CD4-positive, alpha-beta T cell treated with Interleukin-17A for 1 hour (primary cell): ENCODE measurements at places on chromosomes 5 and 9.
A peak's percentile ranks its signal among the peaks of the same experiment; 100 is the strongest.

DNA sequence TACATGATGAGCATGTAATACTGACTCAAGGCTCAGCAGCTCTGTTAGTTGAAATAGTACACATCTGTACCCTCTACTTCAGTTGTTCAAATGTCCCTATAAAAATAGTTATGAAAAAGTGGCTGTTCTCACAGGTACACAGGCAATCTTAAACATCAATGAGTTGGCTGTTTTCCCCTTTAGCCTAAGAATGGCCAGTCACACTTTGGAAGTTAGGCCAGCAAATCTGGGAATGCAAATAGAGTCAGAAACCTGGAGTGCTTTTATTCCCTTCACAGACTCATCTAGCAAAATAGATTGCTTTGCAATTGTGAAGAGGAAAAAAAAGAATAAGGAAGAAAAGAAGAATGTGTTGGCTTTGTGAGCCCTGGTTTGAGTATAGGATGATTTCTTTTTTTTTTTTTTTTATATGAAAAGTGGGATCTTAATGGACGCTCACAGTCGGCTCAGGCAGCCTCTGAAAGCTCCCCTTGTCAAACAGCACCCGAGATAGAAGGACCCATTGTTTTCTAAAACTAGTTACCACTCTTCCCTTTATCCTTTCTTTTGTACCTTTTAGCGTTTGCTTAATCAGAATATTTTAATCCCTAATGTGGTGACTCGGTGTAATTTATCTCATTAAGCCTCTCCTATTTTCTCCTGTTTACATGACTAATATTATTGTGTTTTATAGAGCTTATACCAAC lies 27.9 kb upstream of the TLE1 start:
- no peak for DNase-seq

DNA sequence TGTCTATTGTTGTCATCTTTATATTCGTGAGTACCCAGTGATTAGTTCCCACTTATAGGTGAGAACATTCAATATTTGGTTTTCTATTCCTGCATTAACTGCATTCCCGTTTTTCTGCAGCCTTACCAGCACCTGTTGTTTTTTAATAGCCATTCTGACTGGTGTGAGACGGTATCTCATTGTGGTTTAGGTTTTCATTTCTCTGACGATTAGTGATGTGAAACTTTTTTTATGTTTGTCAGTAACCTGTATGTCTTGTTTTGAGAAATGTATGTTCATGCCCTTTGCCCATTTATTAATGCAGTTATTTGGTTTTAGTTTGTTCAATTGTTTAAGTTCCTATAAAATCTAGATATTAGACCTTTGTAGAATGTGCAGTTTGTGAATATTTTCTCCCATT lies 546.0 kb upstream of the RORB start:
- DNase-seq, result no peak

- no peak for DNase-seq
Observed at GRCh38 chr5:36017622-36018021, 26.4 kb upstream of the UGT3A1 start.

DNA sequence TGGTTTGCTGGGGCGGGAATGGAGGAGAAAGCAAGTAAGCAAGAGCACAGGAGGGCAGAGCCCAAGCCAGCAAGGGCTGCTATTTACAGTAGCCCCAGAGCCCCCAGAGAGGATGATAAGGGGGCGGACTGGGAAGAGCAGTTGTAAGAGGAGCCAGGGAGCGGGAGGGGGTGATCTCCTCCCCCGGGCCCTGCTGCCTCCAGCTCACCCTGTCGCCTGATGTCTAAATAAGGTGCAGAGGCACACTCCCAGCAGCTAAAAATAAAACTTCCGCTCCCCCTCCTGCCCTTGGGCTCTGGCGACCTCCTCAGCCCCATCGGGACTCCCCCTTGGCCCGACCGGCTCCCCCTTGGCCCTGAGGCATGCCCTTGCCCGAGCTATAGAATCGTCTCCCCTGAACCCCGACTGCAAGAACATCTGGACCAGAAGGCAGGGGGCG lies 14.4 kb upstream of the CCDC69 start:
- DNase-seq, result no peak

DNA sequence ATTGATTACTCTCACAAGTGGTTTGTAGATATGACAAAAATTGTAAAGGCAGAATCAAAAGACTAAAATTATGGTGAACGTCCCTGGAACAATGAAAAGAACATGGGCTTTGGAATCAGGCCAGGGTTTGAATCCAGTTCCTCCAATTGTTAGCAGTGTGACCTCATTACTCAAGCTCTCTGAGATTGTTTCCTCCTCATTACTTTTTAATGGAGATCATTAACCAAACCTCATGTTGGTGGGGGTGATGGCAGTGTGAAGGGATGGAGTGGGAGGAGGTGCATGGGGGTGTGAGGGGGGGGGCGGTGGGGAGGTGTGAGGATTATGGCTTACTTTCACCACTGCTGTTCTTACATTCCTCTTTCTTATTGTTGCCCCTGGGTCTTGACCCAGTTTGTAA lies 44.1 kb upstream of the FOXE1 start:
- DNase-seq, result no peak

DNA sequence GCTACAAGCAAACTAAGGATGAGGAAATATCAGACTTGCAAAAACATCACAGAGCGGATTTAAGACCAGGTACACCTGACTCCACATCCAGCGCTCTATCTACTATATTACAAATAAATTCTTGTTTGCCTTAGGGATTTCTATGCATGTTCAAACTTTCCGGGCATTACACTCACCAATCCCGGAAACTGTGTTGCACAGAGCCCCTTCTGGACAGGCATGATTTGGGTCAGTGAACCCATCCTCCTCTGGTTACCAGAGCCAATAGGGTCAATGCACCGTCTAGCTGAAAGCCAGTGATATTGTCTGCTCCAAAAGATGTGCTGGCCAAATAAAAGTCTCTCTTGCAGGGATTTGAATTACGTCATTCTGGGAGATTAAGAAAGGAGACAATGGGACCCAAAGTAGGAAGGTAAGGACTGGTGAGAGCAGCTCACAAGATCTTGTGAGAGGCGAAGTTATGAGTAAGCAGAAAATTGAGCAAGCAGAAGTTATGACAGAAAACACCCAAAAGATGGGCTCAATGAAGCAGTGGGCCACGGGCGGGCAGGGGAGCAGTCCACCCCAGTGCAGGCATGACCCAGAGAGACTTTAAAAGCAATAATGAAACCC lies 155.8 kb upstream of the RAI14 start:
- DNase-seq, result no peak

DNA sequence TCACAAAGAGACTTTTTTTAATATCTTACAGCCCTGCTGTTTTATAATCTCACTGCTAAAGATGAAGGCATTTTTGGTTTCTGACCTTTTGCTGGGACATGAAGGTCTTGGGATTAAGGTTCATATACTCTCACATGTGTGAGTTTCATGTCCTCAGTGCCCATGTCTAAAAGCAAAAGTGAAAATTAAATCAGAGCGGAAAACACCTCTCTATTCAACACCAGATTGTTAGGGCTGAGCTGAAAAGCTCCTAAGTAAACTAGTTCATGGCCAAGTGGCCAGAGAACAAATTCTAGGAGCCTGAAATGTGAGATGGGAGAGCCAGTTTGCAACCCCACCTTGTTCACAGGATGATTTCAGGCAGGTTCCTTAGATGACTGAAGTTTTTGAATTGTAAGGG lies 110.9 kb downstream of the GRIA1 start:
- no peak for DNase-seq

- DNase-seq, result peak; percentile 79
Observed at GRCh38 chr5:139482050-139482889, at the start of gene STING1. Gene STING1, minus strand, starts transcription at chr5:139482758. Its CDS starts 1,054 bp downstream, at chr5:139481704.

GRCh38 chr5:121006217-121006616 lies 542.1 kb downstream of the PRR16 start:
- no peak for DNase-seq

- DNase-seq, result no peak
Observed at GRCh38 chr9:135561391-135562234, at the start of gene PAEP. Gene PAEP, plus strand, starts transcription at chr9:135561756.

GRCh38 chr5:163529698-163530097 lies 24.3 kb downstream of the MAT2B start:
- DNase-seq, result no peak

DNA sequence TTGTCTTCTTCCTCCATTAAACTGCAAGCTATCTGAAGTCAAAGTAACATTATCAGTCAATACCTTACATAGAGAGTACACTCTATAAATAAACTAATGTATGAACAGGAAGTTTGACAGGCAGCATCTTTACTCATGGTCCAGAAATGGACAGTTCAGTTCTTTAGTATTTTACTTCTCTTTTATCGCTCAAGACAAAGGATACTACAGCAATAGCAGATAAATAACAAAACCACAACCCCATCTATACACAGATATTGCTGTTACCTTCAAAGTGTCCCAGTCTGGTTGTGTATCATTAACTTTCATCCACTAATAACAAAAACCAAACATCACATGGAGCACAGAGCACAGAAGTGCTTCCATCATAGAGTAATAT lies 46.4 kb downstream of the SEMA5A start:
- DNase-seq, result no peak

DNA sequence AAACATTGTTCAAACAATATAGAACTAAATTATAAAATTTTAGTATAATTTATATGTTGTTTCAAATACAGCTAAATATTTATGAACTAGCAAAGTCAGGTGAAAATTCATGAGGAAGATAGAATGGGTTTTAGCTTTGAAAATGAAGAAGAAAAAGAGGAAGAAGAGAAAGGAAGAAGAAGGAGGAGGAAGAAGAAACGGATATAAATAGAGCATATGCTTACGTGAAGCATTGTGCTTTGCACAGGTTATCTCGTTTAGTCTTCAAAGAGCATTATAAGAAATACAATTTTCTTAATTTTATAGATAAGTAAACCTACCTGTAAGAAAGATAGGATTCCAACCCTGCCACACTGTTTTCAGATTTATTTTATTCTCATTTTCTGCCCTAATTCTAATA lies 620.6 kb upstream of the DAB2 start:
- no peak for DNase-seq

GRCh38 chr5:174180639-174181038 lies 135.1 kb downstream of the NSG2 start:
- DNase-seq, result no peak

DNA sequence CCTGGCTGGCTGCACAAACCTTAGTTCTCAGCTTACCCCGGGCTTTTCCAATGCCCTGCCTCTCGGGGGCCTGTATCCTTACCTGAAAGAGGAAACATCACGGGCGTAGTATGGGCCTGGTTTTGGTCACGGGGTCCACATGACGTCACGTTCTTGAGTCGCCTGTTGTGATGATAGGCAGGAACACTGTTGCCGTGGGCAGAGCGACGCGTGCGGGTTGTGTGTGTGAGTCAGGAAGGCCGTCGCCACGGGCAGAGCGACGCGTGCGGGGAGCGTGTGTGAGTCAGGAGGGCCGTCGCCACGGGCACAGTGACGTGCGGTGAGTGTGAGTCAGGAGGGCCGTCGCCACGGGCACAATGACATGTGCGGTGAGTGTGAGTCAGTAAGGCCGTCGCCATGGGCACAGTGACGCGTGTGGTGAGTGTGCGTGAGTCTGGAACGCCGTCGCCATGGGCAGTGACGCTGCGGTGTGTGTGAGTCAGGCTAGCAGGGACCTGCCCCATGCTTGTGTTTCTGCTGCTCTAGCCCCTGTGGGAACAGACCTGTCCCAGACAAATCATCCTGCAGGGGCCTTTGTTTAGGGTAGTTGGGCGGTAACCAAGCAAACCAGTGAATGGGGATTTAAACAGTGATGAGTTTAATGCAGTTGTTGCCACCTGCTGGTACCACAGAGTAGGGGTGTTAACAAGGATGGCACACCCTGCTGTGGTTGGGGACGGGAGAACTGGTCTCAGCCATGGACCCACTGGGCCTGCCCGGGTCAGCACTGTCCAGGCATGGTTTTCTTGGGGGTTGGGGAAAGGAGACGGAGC lies 19.8 kb downstream of the TRIP13 start:
- peak; percentile 85 for DNase-seq
